ENCODE measurements at places on chromosomes 4 and X. TPM values are rescaled to one million over a fixed set of nuclear protein-coding genes. Genes with fewer than 3 reads are reported as not detected.

Gene PF4V1
- not detected for total RNA-seq

Gene TCEAL2
- total RNA-seq, result 20.8 TPM

Gene ELOVL6
- 1.1 TPM for total RNA-seq

Gene CTAG2
- total RNA-seq, result not detected

Gene LANCL3
- 0.07 TPM for total RNA-seq

Gene MAP7D2
- 0.24 TPM for total RNA-seq

Gene RNF150
- total RNA-seq, result 34.2 TPM

Gene ATP1B4
- total RNA-seq, result 0.90 TPM

Data from right atrium auricular region (tissue), 2 donors.